Stimulated activated CD8-positive, alpha-beta memory T cell treated with anti-CD3 and anti-CD28 coated beads, Interleukin-15, amount 100 ng/mL, for 48 hours (primary cell): ENCODE measurements at places on chromosomes 5 and 9.
A peak's percentile ranks its signal among the peaks of the same experiment; 100 is the strongest.

DNA sequence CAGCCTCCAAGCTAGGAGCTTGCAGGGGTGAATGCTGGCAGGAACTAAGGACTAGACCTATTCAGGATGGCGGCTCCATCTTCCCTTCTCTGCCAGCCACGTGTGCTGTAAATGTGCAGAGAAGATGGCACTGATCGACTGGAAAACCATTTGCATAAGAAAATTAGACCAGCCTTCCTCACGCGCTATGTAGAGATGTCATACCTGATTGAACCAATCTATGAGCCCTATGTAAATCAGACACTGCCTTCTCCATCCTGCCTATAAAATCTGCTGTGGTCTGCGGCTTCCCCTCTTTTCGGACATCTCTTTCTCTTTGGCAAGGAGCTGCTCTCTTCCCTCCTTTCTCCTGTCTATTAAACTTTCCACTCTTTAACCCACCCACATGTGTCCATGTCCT, 91.6 kb downstream of the NPR3 start:
- DNase-seq = no peak

- no peak for DNase-seq
Observed at GRCh38 chr9:121491111-121491510, 8.5 kb downstream of the GGTA1 start.

DNA sequence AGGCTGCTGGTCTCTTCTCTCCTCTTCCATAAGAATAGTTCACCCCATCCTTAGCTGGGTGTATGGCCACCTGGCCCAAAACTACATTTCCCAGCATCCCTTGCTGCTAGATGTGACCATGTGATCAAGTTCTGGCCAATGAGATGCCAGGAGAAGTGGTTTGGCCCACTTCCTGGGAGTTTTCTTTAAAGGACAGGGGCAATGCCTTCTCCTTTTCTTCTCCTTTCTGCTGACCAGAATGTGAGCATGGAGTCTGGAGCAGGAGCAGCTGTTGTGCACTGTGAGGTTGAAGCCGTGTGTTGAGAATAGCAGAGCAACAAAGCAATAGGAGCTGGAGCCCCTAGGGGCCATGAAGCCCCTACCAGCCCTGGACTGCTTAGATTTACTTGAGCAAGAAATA, 36.8 kb downstream of the C9orf50 start:
- DNase-seq = peak; percentile 47

DNA sequence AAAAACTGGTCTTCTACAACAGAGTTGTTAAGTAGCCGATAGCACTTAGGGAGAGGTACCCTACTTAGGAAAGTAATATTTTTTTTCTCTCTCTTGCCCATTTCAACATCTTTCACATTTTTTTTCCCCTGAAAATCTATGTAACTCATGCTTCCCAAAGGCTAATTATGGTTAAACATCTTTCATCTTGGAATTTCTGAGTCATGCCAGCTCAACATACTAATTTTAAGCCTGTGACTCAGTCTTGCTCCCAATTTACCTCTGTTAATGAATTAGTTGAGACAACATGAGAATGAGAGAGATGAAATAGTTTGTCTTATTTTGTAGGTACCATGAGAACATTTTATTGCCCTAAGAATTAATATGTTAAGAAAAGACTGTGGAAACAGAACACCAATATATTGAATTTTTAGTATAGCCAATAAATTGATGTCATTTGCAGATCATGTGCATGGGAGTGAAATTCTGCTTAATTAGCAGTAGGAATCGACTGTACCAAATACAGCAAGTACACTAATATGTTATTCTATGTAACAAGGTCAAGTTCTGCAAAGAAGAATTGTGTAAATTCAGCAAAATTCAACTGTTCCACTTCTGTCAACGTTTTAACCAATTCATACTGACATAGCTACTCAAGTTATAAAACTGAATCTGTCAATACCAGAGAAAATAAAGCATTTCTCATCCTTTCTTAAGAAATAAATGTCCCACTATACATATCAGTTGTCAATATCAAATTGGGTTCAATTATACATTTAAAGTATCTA, 550.0 kb downstream of the PTPRD start:
- DNase-seq = no peak

- no peak for DNase-seq
Observed at GRCh38 chr5:75491621-75492020, 19.8 kb downstream of the CERT1 start.

DNA sequence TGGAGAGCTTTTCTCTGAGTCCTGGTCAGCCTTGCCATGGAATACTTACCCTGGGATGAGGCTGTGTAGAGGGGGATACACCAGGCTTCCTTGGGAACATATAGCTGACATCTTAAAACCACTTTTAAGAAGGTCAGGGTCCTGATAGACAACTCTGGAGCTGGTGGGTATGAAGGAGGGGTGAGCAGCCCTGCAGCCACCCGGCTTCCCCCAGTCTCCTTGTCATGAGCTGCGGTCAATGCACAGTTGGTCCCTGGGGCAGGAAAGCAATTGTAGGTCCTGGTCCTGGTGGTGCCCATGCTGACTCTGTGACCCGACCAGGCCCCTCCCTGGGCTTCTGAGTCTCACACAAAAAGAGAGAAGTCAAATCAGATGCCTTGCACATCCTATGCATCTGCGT, 63.6 kb downstream of the MRPL36 start:
- DNase-seq = no peak

- no peak for DNase-seq
Observed at GRCh38 chr5:107469485-107470294, 201.0 kb downstream of the EFNA5 start.

- DNase-seq = no peak
Observed at GRCh38 chr5:142053426-142054151, 40.8 kb upstream of the GNPDA1 start.

DNA sequence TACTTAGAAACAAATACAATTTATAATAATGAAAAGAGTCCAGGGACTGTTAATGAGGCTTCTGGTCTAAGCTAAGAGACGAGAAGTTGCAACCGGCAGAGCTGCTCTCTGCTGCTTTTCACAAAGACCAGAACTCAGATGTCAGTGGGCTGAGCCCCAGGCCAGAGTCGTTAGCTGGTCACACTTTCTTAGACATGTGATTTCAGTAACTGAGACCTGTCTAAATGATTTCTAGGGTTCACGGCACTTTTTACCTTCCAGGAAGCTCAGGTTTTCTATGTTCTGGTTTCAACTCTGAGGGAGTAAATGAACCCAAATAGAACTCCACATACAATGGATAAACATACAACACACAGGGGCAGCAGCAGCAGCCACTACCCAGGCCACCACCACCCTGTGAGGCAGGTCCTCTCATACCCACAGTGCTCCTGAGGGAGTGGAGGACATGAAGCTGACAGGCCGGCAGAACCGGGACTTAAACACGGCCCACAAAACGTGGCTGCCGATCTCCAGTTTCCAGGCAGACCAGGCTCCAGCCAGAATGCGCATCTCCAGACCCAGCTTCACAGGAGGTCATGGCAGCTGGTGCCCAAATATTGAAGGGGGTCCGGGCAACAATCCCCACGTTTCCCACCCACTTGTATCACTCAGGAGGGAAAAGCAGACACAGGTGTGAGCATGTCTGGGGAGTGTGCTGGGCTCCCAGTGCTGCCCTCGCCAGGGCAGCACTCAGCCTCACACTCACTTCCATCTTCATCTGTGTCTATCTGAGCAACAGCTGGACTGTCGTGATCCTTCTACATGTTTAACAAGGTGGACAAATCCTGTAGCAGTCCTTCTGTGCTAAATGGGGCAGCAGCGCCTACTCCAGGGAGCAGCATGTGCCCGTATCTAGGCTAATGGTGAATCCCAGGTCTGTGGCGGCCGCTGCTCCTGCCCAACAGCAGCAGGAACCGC, 38.8 kb downstream of the IARS1 start:
- DNase-seq = no peak

DNA sequence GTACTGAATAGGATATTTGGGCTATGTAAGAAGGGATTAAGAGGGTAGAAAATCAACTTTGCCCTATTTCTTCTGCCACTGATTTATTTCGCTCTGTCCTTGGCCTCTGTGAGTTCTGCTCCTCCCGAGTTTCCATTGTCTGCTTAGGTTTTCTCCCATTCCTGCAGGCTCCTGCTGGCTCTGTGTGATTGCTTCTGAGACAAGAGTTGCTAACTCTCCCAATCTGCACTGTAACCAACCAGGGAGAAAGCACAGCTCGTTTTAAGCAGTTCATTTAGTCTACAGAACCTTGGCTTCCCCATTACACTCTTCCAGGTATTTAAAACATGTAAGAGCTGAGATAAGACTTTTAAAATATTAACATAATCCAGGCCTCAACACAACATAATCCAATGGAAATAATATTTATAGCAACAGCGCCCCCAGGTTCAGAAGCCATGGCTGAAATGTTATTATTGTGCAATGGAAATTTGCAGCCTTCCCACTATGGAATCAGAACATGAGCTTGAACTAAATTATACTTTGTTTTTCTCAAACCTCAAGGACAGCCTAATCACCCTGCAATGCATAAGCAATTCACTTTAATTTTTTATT, 203.5 kb downstream of the ERCC6L2 start:
- no peak for DNase-seq

DNA sequence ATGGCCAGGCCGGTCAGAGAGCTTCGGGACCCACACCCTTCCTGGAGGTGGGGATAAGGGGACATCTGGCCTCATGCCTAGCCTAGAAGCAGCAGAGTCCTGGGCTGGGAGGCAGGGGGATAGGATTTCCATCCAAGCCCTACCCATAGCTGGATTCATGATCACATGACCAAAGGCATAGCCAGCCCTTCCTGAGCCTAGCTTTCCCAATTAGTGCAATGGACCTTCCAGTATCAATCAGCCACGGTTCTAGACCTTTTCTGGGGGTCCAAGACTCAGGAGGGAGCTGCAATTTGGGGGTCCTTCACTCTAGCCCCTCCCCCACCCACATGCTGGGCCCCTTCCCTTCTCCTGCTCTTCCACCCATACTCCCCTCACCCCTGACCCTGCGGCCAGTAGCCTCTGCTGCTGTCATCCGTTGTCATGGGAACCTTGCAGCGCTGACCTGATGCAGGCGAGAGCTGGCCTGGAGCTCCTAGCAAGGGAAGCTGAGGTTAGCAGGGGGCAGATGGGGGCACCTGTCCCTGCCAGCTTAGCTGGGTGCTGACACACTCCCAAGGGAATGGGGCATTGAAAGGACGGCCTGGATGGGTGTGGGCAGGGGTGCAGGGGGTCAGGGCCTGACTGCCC, 44.6 kb downstream of the CXXC5 start:
- no peak for DNase-seq
